ENCODE measurements at places on chromosomes 3 and 15.

DNA sequence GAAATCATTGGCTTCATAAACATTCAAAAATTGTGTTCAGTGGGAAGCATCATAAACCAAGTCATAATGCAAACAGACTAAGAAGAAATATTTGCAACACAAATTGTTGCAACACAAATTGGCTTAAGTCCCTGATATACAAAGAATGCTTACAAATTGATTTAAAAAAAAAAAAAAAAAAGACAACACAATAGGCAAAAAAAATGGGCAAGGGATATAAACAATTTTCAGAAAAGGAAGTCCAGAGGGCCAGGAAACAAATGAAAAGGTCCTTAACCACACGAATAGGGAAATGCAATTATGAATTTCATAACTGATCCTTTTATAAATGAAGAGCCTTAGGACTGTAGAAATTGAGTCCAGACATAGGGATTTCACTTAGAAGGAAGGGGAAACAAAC lies 98.9 kb downstream of the LRRK1 start:
- no peaks in the 10 kb centered on the region for H3K36me3 ChIP-seq
- H3K4me3 ChIP-seq, result no peak overlapping the region
- H3K27ac ChIP-seq, result no peak overlapping the region
- no peak for DNase-seq
- H3K27me3 ChIP-seq, result no peaks in the 10 kb centered on the region

DNA sequence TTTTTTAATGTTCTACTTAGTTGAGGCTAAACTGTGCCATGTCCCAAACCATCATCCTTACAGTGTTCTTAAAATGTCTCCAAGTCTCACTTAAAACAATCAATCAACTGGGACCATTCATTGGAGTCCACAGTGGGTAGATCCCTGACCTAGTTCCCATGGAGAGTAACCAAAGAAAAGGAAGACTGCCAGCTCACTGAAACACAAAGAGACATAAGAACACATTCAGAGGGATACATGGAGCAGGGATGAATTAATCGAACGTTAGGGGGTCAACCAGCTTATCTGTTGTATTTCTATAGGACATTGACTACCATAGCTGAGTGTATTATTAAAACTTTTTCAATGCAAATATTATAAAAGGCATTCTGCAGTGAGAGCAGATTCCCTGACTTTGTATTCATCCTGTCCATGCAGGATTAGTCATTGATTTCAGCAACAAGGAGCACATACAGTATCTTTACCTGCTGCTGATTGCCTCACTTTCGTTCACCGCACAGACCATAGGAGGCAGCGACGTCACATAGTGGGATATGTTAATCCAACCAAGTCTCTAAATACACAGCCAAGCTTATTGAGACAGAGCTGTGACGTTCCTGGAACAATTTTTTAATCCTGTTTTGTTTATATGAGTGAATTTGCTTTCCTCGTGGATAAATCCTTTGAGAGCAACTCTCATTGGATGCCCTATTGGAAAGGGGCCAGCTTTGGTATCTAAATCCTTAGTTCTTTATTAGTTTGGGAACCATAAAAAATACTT lies 364.9 kb upstream of the RBMS3 start:
- no peaks in the 10 kb centered on the region for H3K27me3 ChIP-seq
- no peak overlapping the region for H3K4me3 ChIP-seq
- no peak for DNase-seq
- H3K27ac ChIP-seq, result no peak overlapping the region

- H3K27ac ChIP-seq, result no peak overlapping the region
- H3K27me3 ChIP-seq, result no peaks in the 10 kb centered on the region
- H3K4me1 ChIP-seq, result no peaks in the 10 kb centered on the region
- DNase-seq, result no peak
- H3K4me3 ChIP-seq, result no peak overlapping the region
Observed at GRCh38 chr3:163056874-163057497, 1560.4 kb downstream of the OTOL1 start.

DNA sequence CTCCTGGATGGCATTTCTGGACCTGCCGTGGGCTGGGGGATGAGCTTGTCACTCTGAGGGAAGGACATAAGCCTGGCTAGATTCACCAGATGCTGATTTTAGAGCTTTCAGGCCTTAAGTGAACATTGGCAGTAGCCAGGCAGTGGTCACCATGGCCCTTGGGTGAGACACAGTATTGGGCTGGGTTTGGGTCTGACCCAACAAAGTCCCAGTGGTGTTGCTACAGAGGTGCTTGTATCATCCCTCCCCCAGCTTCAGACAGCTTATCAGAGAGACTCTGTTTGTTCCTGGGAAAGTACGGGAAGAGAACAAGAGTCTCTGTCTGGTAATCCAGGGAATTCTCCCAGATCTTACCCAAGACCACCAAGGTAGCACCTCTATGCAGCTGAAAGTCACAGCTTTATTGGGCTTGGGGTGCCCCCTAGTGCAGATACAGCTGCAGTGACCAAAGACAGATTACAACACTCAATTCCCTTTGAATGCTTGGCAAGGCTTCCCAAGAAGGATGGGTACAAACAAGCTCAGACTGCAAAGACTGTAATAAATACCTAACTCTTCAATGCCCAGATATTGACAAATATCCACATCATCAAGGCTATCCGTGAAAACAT lies 9.8 kb upstream of the RUVBL1 start:
- H3K27ac ChIP-seq, result no peak overlapping the region
- H3K27me3 ChIP-seq, result no peaks in the 10 kb centered on the region
- no peaks in the 10 kb centered on the region for H3K4me1 ChIP-seq
- H3K36me3 ChIP-seq, result no peaks in the 10 kb centered on the region
- no peak overlapping the region for H3K4me3 ChIP-seq

DNA sequence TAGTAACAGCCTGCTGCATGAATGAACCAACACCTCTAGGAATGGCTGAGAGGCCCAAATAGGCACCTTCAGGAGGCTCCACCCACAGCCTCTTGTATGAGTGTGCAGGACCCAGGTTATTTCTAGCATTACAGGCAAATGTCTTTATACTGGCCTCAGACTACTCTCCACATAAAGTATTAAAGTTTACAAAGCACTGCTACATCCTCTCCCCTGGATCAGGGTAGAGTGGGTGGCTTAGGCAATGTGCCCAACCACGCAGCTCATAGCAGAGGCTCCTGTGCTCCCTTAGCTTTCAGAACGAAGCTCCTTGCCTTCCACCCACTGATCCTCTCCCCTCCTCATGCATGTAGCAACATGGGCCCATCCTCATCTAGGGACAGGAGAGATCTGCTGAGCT lies 16.3 kb downstream of the TMEM43 start:
- DNase-seq, result no peak
- no peaks in the 10 kb centered on the region for H3K27me3 ChIP-seq
- H3K4me1 ChIP-seq, result no peaks in the 10 kb centered on the region

DNA sequence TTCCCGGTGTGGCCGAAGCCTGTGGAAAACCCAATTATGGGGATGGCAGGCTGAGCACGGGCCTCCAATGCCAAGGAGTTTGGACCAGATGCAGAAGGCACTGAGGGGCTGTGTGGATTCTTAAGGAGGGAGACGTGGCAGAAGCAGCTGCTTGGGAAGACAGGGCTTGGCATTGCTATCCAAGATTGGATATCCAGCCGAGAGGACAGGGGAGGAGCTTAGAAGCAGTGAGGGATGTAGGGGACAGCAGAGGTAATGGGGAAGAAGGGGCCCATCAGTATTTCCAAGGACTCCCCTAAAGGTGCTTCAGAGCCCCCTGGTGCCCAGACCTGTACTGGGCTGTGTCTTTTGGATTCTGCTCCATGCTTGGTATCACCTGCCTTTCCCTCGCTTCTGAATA lies 112.8 kb upstream of the TLE3 start:
- H3K4me3 ChIP-seq, result no peak overlapping the region
- no peaks in the 10 kb centered on the region for H3K4me1 ChIP-seq
- no peaks in the 10 kb centered on the region for H3K36me3 ChIP-seq

DNA sequence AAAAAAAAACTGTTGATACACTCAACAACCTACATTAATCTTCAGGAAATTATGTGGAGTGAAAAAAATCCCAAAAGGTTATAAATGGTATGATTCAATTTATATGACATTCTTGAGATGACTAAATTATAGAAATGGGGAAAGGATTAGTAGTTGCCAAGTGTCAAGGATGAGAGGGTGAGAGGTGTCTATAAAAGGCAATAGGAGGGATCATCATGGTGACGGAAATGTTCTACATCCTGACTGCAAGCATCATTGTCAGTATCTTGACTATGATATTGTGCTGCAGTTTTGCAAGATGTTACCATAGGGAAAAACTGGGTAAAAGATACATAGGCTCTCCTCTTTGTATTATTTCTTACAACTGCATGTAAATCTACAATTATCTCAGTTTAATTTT lies 125.6 kb downstream of the FRMD5 start:
- H3K27me3 ChIP-seq, result no peaks in the 10 kb centered on the region
- no peaks in the 10 kb centered on the region for H3K4me1 ChIP-seq
- H3K36me3 ChIP-seq, result no peaks in the 10 kb centered on the region
- DNase-seq, result no peak
- H3K27ac ChIP-seq, result no peak overlapping the region

DNA sequence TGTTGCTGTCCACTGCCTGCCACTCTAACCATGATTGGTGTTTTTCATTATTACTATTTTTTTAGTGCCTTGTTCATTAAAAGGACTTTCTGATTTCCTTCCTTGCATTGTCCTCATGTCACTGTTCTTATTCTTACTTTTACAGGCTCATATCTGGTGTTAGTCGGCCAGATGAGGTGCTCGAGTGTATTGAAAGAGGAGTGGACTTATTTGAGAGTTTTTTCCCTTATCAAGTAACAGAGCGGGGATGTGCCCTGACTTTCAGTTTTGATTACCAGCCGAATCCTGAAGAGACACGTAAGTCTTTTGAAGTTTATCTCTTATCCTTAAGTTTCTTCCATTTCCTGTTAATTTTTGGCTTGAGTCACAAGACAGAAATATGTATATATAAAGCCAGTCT lies 23.2 kb downstream of the QTRT2 start:
- no peaks in the 10 kb centered on the region for H3K36me3 ChIP-seq
- no peak for DNase-seq
- H3K4me1 ChIP-seq, result no peaks in the 10 kb centered on the region

DNA sequence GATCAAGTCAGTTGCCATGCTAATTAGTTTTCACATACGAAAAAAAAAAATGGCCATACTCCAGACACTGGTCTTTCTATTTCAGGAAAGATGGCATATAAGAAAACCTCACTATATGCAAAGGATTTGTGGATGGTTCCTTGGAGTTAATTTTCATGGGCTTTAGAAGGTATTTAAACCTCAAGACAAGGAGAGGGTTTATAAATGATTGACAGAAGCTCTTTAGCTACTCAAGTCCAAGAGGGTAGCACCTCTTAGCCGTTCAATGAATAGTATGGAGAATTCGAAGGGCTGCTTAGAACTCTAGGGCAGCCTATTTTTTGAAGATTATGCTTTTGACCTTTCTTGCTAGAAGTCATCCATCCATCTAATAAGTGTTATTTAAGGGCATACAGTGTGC lies 41.7 kb downstream of the RBMS3 start:
- H3K4me1 ChIP-seq, result no peaks in the 10 kb centered on the region
- no peaks in the 10 kb centered on the region for H3K36me3 ChIP-seq
- H3K27me3 ChIP-seq, result no peaks in the 10 kb centered on the region
- H3K4me3 ChIP-seq, result no peak overlapping the region

DNA sequence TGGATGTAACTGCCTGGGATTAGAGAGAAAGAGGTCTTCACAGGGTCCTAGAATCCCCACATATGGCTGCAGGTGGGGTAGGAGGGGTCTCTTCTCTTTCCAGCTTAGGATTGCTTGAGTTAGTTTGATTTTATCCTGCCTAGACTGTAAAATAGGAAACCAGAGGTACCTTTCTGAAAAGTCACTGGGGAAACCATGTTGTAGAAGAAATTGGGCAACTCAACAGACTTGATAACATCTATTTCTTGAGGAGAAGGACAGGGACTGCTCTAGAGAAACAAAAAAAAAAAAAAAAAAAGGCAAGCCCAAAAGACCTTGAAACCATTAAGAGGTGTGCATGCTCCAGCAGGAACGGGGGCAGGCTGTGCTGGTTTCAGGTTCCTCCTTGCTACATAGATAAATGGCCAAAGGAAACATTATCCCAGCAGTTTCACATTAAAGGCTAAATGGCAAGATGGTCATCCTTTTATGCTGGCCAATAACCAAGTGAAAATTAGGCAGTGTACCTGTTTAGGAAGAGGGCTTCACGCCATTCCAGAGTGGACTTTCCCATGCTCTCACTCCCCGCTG lies 116.1 kb downstream of the ALDH1A2 start:
- no peaks in the 10 kb centered on the region for H3K27me3 ChIP-seq
- H3K4me1 ChIP-seq, result no peaks in the 10 kb centered on the region
- no peaks in the 10 kb centered on the region for H3K36me3 ChIP-seq
- H3K27ac ChIP-seq, result no peak overlapping the region
- no peak overlapping the region for H3K4me3 ChIP-seq

- no peaks in the 10 kb centered on the region for H3K36me3 ChIP-seq
- no peaks in the 10 kb centered on the region for H3K27me3 ChIP-seq
- no peak for DNase-seq
- H3K27ac ChIP-seq, result no peak overlapping the region
- H3K4me1 ChIP-seq, result no peaks in the 10 kb centered on the region
- no peak overlapping the region for H3K4me3 ChIP-seq
Observed at GRCh38 chr3:89227634-89228033, 120.2 kb downstream of the EPHA3 start.

- peaks cover 6% of the 10 kb centered on the region for H3K4me1 ChIP-seq
- no peak overlapping the region for H3K27ac ChIP-seq
- no peaks in the 10 kb centered on the region for H3K27me3 ChIP-seq
- no peaks in the 10 kb centered on the region for H3K36me3 ChIP-seq
Observed at GRCh38 chr3:72157748-72158638, 373.0 kb upstream of the PROK2 start.

GRCh38 chr3:181998828-181999227 lies 287.1 kb downstream of the SOX2 start:
- no peak overlapping the region for H3K4me3 ChIP-seq
- no peaks in the 10 kb centered on the region for H3K4me1 ChIP-seq
- no peaks in the 10 kb centered on the region for H3K36me3 ChIP-seq
- no peaks in the 10 kb centered on the region for H3K27me3 ChIP-seq
- H3K27ac ChIP-seq, result no peak overlapping the region

- no peaks in the 10 kb centered on the region for H3K36me3 ChIP-seq
- no peaks in the 10 kb centered on the region for H3K4me1 ChIP-seq
- H3K27me3 ChIP-seq, result no peaks in the 10 kb centered on the region
- no peak overlapping the region for H3K27ac ChIP-seq
- DNase-seq, result no peak
Observed at GRCh38 chr3:59699648-59700320, 650.0 kb upstream of the CFAP20DC start.

- no peak for DNase-seq
- H3K27me3 ChIP-seq, result no peaks in the 10 kb centered on the region
- no peak overlapping the region for H3K4me3 ChIP-seq
- H3K4me1 ChIP-seq, result no peaks in the 10 kb centered on the region
Observed at GRCh38 chr3:127925384-127925783, 10.4 kb downstream of the KBTBD12 start.

- no peaks in the 10 kb centered on the region for H3K36me3 ChIP-seq
- DNase-seq, result no peak
- no peaks in the 10 kb centered on the region for H3K4me1 ChIP-seq
- H3K27me3 ChIP-seq, result no peaks in the 10 kb centered on the region
- H3K27ac ChIP-seq, result no peak overlapping the region
- H3K4me3 ChIP-seq, result no peak overlapping the region
Observed at GRCh38 chr3:77026904-77027634, 12.8 kb upstream of the ROBO2 start.

DNA sequence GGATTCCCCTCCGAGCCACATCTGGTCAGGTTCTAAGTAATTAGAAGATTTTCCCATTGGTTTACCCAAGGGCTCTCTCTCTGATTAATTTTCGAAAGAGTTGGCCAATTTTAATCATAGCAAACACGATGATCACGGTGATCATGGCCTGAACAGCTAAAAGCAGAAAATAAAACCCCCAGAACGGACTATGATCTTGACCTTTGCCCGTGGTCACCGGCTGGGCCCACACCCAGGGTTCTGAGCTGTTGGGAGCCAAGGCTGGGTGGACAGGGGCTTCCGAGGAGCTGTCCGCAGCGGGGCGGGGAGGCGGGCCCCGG lies 2.6 kb downstream of the GP5 start:
- no peaks in the 10 kb centered on the region for H3K36me3 ChIP-seq
- no peak overlapping the region for H3K4me3 ChIP-seq
- no peaks in the 10 kb centered on the region for H3K4me1 ChIP-seq
